ENCODE measurements at places on chromosomes 7 and 10. TPM values are rescaled to one million over a fixed set of nuclear protein-coding genes. Genes with fewer than 3 reads are reported as not detected.

The PSMC2 gene
- total RNA-seq, result 144 TPM

The GUSB gene
- 18.3 TPM for total RNA-seq

The CACNB2 gene
- 0.46 TPM for total RNA-seq

DNA sequence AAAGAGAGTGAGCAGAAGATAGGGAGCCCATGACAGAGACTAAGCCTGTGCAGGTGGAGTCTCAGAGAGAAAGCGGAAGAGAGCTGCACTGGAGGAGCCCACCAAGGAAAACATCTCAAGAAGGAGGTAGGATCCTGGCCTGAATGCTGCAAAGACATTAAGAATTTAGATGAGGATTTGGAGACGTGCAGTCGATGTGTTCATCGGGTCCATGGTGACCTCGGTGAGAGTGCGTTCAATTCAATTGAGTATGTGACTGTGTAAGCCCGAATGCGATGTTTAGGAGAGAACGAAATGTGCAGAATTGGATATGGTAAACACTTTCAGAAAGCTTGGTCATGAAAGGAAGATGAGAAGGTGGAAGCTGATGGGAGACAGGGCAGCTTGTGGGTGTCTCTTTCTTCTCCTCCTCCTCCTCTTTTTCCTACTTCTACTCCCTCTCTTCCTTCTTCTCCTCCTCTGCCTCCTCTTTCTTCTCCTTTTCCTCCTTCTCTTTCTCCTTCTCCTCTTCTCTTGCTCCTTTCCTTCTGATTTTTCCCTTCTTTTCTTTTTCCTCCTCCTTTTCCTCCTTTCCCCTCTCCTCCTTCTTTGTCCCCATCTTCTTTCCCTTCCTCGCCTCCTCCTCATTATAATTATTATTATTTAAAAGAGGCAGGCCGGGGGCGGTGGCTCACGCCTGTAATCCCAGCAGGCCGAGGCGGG, 276.0 kb downstream of the RPS24 start:
- DNase-seq, result no peak

DNA sequence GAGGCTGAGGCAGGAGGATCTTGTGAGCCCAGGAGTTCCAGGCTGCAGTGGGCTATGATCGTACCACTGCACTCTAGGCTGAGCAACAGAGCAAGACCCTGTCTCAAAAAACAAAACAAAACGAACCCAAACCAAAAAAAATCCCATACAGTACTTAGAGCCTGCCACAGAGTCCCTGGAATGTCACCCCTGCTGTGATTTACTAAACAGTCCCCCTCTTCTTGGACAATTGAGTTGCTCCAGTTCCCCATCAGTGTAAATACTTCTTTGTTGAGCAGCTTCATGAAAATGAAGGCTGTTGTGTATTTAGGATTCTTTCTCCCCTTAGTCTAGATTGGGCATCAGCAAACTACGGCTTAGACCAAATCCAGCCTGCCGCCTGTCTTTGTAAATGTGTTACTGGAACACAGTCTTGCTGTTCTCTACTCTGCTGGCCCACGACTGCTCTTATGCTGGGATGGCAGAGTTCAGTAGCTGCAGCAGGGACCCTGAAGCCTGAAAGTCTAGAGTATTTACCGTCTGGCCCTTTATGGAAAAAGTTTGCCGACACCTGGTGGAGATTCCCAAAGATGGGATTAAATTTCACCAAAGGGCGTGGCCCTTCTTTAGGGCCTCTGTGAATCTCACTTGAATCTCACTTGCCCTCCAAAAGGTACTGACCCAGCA, 57.8 kb downstream of the PALD1 start:
- DNase-seq, result no peak

- DNase-seq, result peak; percentile 73
Measured at GRCh38 chr10:128147669-128148068, 21.4 kb upstream of the MKI67 start.

DNA sequence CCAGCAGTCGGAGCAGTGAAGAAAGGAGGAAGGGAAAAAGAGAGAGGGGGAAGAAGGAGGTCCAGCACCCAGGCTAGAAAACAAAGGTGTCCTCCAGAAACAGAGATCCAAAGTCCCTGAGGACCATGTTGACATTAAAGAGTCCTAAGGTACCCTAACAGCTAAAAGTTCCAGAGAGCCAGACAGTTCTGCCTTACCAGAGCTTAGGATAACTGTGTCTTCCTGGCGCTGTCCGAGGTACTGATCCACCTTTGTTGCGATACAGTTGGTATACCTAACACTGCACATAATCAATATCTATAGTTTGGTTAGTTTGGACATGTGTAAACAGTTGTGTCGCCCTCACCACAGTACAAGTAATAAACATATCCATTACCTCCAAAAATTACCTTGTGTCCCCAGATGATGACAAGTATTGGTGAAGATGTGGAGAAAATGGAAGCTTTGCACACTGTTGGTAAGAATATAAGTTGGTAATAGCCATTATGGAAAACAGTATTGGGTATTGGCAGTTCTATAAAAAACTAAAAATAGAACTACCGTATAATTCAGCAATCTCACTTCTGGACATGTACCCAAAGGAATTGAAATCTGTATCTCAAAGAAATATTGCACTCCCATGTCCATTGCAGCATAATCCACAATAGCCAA, 59.8 kb downstream of the GRID1 start:
- no peak for DNase-seq

DNA sequence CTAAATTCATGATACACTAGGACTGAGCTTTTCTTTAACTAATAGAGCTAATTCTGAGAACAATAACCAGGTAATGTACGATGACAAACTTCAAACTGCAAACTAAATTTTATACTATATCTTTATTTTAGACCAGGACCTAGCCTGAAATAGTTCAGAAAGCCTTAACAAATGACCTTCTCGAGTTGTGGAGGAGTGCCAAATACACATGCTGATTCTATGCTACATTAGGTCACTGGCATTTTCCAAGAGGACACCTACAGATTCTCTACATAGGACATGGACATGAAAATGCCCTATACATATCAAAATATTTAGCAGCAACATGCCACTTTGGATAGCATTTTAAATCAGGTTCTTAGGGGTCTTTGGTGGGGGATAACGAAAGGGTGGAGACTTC, 44.0 kb upstream of the LRRTM3 start:
- DNase-seq, result no peak

- DNase-seq, result no peak
Measured at GRCh38 chr7:134037991-134038390, 89.1 kb upstream of the LRGUK start.

DNA sequence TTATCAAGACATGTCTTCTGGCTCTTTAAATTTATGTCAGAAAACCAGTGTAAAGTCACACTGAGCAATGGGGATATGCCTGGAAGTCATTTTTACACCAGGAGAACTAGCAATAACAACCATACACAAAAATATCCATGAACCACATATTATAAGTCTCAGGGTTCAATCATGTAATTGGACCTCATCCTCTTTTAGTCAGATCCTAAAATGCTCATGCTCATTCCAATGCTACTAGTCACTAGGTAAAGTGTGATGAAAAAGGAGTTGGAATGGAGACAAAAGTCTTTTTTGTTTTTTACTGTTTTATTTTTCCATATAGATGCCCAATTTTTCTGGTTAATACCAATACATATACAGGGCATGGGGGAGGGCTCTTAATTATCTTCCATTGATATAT, 306.1 kb downstream of the DGKB start:
- peak; percentile 56 for DNase-seq

DNA sequence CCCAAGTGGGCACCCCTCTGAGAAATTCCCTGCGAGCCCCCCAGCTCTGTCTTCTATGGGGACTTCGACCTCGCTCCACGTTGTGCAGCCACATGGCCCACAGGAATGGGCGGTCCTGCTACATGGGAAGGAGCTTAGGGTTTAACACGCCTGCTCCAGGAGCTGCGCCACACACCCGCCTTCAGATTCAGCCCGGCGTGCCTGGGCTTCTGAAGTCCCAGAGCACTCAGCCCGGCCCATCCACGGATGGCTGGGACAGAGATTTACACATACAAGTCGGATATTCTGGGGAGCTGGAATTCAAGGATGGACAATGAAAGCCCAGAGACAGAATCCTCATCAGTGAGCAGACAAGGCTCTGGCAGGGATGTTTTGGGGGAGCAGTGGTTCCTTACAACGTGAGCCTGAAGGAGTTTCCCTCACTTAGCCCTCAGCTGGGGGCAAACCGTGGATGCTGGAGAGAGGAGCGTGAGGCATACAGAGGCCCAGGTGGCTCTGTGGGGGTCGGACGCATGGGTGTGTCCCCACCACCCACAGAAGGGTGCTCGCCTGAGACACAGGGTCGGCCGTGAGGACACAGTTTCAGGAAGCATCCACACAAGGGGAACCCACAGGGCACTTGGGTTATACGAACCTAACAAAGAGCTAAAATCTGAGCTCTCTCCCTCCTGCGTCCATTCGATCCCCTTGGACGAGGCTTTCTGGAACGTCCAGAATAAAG, 372.9 kb downstream of the DNAJB6 start:
- DNase-seq, result no peak

DNA sequence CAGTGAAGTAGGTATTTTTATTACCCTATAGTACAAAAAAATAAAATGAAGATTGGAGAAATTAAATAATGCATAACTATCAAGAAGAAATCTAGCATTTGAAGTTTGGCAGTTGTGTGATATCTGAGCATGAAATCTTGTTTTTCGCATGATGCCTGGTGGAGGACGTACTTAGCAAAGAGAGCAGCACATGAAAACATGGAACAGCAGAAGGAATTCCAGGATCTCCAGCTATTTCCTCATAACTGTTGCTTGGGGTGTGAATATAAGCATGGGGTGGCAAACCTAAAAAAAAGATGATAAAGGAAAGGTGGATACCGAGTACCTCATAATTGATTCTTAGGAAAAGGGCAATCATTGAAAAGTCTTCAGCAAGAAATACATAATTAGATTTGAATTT, 174.3 kb upstream of the FAM3C start:
- DNase-seq, result no peak

GRCh38 chr7:121081327-121081936, 92.9 kb downstream of the CPED1 start:
- DNase-seq, result peak; percentile 53

GRCh38 chr10:98456043-98456570, 9.4 kb upstream of the HPS1 start:
- no peak for DNase-seq

- no peak for DNase-seq
Measured at GRCh38 chr7:43626695-43627094, 43.8 kb downstream of the STK17A start.

DNA sequence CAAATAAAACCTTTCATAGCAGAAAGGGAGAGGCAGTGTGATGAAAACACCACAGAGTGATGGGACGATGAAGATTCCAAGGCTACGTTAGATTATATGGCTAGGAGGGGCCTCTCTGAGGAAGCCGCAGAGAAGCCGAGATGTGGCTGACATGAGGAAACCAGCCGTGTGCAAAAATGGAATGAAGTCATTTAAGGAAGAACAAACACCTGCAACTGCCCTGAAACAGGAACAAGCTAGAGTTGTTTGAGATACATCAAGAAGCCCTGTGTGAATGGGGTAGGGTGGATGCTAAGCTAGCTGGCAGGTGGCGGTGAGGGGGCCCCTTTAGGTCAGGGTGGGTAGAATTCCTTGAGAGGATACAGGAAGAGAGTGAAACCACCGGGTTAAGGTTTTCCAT, 129.5 kb downstream of the KLF6 start:
- DNase-seq, result no peak

GRCh38 chr10:66924674-66925345, 1.0 kb upstream of the LRRTM3 start:
- DNase-seq, result no peak

GRCh38 chr10:6347391-6347951, 144.7 kb downstream of the PFKFB3 start:
- DNase-seq, result peak; percentile 31

GRCh38 chr7:31104361-31105255, 52.5 kb downstream of the ADCYAP1R1 start:
- DNase-seq, result no peak

DNA sequence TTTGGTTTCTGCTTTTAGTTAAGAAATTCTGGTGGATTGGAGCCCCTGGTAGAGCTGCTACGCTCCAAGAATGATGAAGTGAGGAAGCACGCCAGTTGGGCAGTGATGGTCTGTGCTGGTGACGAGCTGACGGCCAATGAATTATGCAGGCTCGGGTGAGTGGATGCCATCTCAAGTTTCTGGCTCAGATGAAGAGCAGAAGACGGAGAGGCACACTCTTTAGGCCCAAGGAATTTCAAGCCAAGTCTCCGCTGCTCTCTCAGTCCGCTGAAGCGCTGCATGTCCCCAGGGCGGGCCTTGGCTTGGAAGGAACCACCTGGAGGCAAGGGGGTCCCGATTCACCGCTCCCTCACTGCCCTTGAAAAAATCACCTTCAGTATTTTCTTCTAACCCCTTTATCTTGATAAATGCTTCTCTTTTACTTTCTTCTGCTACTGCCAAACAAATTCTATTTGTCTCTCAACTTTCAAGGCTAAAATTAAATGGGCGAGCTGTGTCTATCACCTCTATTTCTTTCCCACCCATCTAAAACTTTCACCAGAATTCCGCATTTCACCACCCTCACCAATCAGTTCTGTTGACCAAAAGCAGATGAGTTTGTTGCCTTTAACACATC, 74.2 kb downstream of the ARMC3 start:
- DNase-seq, result no peak

DNA sequence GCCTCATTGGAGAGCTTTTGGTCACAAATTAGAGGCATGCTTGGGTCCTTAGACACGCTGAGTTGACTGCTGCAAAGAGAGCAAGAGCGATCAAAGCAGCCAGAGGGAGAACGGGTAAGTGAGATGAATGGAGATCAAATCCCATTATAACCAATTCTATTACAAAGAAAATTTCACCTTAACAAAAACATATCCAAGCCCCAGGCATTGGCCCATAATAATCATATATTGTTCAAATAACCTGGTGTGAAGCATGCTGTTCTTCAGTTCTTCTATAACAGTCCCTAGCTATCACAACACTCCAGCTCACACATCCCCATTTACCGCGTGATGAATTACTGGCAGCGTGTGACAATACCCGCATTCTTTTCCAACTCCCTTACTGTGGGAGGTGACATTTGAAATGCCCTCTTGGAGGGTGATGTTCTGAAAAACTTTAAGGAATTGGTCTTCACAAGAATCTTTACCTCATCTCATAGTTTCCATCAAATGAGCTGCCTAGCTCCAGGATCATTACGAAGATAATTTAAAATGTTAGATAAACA, 156.1 kb upstream of the PLXNA4 start:
- no peak for DNase-seq

- peak; percentile 77 for DNase-seq
Measured at GRCh38 chr10:29860166-29860565, 199.2 kb downstream of the JCAD start.

GRCh38 chr10:12397941-12398340, 48.6 kb downstream of the CAMK1D start:
- peak; percentile 44 for DNase-seq

- DNase-seq, result no peak
Measured at GRCh38 chr7:37592366-37592765, 91.2 kb upstream of the GPR141 start.

DNA sequence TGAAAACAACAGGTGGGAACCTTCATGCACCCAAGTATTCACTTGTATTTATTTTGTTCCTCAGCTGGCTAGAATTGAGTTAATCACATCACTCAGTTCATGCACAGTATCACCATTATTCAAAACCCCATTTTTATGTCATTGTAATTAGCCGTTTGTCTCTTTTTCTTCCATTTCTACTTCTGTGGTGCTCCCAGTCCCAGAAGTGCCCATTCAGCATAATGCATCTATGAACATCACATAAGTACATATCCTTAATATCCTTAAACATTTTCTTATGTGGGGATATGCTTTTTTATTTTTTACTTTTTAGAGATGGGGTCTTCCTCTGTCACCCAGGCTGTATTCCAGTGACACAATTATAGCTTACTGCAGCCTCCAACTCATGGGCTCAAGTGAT, 510.9 kb upstream of the MGMT start:
- no peak for DNase-seq

GRCh38 chr10:107807836-107808235, 643.3 kb upstream of the SORCS1 start:
- no peak for DNase-seq

GRCh38 chr7:116285252-116285651, 74.9 kb downstream of the TES start:
- DNase-seq, result no peak

Data from astrocyte (in vitro differentiated cells and primary cell).